ENCODE measurements at places on chromosomes 3 and 15.

GRCh38 chr15:31004220-31004733 lies 12.8 kb upstream of the MTMR10 start:
- peak; percentile 70 for DNase-seq

- DNase-seq: peak; percentile 6
Observed at GRCh38 chr3:45907769-45908705, 21.7 kb downstream of the CCR9 start.

DNA sequence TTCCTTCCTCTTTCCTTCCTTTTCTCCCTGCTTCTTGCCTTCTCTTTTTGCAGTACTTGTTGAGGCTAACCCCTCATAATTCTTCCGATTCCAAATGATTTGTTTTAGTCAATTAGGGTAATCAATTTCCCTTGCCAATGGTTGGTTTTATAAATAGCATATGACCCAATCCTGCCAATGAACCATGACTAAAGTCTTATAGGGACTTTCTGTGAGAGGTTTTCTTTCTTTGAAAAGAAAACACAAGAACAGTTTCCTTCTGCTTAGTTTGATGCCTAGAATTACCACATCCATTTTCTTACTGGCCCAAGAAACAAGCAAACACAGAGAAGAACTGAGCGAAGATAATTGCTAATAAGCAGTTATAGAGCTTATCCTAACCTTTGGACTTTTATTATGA lies 292.5 kb upstream of the SATB1 start:
- no peak for DNase-seq

- no peak for DNase-seq
Observed at GRCh38 chr15:101498717-101499480, 9.4 kb upstream of the PCSK6 start.

- DNase-seq: no peak
Observed at GRCh38 chr3:128992926-128993460, 883 bp downstream of the CFAP92 start.

GRCh38 chr3:38645076-38645475 lies 4.4 kb downstream of the SCN5A start:
- DNase-seq: no peak

- DNase-seq: no peak
Observed at GRCh38 chr3:2536575-2536974, 437.9 kb downstream of the CNTN4 start.

GRCh38 chr15:69468241-69469121 lies 15.9 kb downstream of the RPLP1 start:
- DNase-seq: peak; percentile 44

DNA sequence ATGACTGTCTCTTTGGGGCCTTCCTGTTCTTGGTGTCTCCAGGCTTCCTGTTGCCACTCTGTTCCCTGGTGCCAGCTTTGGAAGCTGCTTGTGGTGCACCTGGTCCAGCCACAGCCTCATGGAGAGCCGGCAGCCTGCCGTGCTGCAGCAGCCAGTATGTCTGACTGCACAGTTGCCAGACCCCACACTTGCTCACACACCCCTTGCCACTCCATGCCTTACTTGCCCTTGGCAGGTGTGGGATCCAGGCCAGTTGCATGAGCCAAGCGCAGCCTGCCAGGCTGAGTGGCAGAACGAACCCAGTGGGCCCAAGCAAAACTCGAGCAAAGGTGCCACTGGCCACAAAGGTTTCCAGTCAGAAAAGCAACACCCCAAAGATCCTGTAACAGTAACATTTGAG lies 309.2 kb downstream of the DOCK3 start:
- no peak for DNase-seq

- DNase-seq: peak; percentile 25
Observed at GRCh38 chr3:5006755-5007202, 27.5 kb downstream of the BHLHE40 start.

- DNase-seq: no peak
Observed at GRCh38 chr3:71172189-71172588, 411.3 kb downstream of the FOXP1 start.

- no peak for DNase-seq
Observed at GRCh38 chr15:37094333-37094914, 5.9 kb downstream of the MEIS2 start.

GRCh38 chr3:128004661-128005060 lies 47.6 kb upstream of the SEC61A1 start:
- DNase-seq: no peak

DNA sequence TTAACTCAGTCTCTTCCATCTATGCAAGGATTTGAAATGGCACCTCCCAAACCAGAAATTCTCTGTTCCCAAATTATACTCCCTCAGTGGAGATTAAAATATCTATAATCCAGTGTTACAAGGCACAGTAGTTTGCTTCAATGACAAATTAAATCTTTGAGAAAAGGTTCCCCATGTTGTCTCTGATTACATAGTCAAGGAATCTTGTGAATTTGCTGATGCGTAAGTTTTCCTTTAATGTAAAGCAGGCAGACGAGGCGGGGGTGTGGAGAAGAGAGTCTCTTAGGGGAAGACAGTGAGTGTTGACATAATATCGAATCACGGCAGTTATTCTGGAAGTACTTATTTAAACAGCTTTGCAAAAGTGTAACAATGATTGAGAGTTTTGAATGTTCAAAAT lies 236.4 kb upstream of the RARB start:
- no peak for DNase-seq

- DNase-seq: no peak
Observed at GRCh38 chr15:31774045-31774444, 256.3 kb upstream of the CHRNA7 start.

Data from hematopoietic multipotent progenitor cell treated with erythropoietin and hydrocortisone succinate and interleukin-3 and kit ligand, for 6 days (in vitro differentiated cells).